ENCODE measurements at places on chromosomes 1 and 21. TPM values are rescaled to one million over a fixed set of nuclear protein-coding genes. Genes with fewer than 3 reads are reported as not detected.

SLAMF7 gene
- total RNA-seq = not detected

TMPRSS2 gene
- total RNA-seq = not detected

RGS13 gene
- total RNA-seq = not detected

SPATA17 gene
- total RNA-seq = 0.50 TPM

CD53 gene
- total RNA-seq = not detected

OR10J1 gene
- 0.25 TPM for total RNA-seq

INAVA gene
- total RNA-seq = not detected

MIXL1 gene
- total RNA-seq = 0.12 TPM

TMIGD3 gene
- not detected for total RNA-seq

MAN1A2 gene
- 81.1 TPM for total RNA-seq

NFYC gene
- 21.5 TPM for total RNA-seq

CYB5RL gene
- 6.6 TPM for total RNA-seq

TMEM240 gene
- 7.2 TPM for total RNA-seq

CNR2 gene
- not detected for total RNA-seq

NEGR1 gene
- 22.5 TPM for total RNA-seq

ALPL gene
- 4.2 TPM for total RNA-seq

ZSWIM5 gene
- 1.2 TPM for total RNA-seq

KRTAP11-1 gene
- not detected for total RNA-seq

PPT1 gene
- total RNA-seq = 54.2 TPM

KCNE1 gene
- total RNA-seq = 0.12 TPM

DISC1 gene
- 4.6 TPM for total RNA-seq

ECM1 gene
- 9.5 TPM for total RNA-seq

LCE3E gene
- not detected for total RNA-seq

ADCY10 gene
- total RNA-seq = under 0.01 TPM

A3GALT2 gene
- not detected for total RNA-seq

CD55 gene
- total RNA-seq = 41.2 TPM

FAM151A gene
- not detected for total RNA-seq

TTLL7 gene
- 20.7 TPM for total RNA-seq

F5 gene
- total RNA-seq = not detected

TRIM58 gene
- total RNA-seq = 0.66 TPM

APOBEC4 gene
- total RNA-seq = not detected

AADACL4 gene
- not detected for total RNA-seq

AIM2 gene
- total RNA-seq = 0.11 TPM

SLC6A9 gene
- 2.3 TPM for total RNA-seq

CLEC20A gene
- not detected for total RNA-seq

GBP3 gene
- 28.1 TPM for total RNA-seq

CYP4A11 gene
- not detected for total RNA-seq

AJAP1 gene
- 0.11 TPM for total RNA-seq

TRPM2 gene
- under 0.01 TPM for total RNA-seq

ADAR gene
- 74.2 TPM for total RNA-seq

LAD1 gene
- total RNA-seq = not detected

TSHB gene
- not detected for total RNA-seq

OLFML3 gene
- total RNA-seq = 300 TPM

SLAMF9 gene
- total RNA-seq = not detected

RGS4 gene
- total RNA-seq = 486 TPM

AK5 gene
- total RNA-seq = 49.5 TPM

C2CD4D gene
- not detected for total RNA-seq

EFNA1 gene
- total RNA-seq = 0.22 TPM

LYPD8 gene
- total RNA-seq = not detected

NFASC gene
- 53.6 TPM for total RNA-seq
